Urinary bladder (tissue), 4 donors: ENCODE measurements at places on chromosomes 7 and 10. TPM values are rescaled to one million over a fixed set of nuclear protein-coding genes. Genes with fewer than 3 reads are reported as not detected.

PTF1A gene
- not detected for total RNA-seq

PON1 gene
- total RNA-seq: not detected

- no peak for DNase-seq
These were observed 52.9 kb downstream of the ZNF22 start for GRCh38 chr10:45053569-45054100.

- no peak for DNase-seq
These were observed 21.3 kb upstream of the FXYD4 start for GRCh38 chr10:43350156-43350555.

GRCh38 chr7:132049462-132050304 is 493.3 kb upstream of the PODXL start:
- DNase-seq: no peak

GRCh38 chr10:125116652-125117310 is 43.6 kb downstream of the CTBP2 start:
- no peak for DNase-seq
